Fibroblast of upper back skin (primary cell): ENCODE measurements at places on chromosomes 4 and X.

GRCh38 chrX:49850028-49850427 lies 20.9 kb downstream of the PAGE4 start:
- no peak for DNase-seq

DNA sequence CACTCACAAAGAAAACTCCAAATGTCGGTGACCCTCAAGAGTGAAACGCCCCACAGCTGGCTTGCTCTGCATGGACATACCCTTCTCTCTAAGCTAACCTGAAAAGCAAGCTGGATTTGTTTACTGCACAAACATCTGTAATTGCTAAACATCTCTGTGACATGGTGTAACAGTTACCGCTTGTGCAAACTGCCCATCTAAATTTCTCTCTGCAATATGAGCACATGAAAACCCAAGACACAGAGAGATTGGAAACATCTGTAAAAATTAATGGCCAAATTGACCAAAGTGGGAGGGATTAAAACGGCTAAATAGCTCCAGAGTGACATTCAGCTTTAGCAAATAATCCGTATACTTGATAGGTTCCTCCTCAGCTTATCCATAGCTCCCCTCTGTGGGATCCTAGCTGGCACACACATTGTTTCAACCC lies 155.0 kb upstream of the MAP3K15 start:
- DNase-seq = peak; percentile 32

DNA sequence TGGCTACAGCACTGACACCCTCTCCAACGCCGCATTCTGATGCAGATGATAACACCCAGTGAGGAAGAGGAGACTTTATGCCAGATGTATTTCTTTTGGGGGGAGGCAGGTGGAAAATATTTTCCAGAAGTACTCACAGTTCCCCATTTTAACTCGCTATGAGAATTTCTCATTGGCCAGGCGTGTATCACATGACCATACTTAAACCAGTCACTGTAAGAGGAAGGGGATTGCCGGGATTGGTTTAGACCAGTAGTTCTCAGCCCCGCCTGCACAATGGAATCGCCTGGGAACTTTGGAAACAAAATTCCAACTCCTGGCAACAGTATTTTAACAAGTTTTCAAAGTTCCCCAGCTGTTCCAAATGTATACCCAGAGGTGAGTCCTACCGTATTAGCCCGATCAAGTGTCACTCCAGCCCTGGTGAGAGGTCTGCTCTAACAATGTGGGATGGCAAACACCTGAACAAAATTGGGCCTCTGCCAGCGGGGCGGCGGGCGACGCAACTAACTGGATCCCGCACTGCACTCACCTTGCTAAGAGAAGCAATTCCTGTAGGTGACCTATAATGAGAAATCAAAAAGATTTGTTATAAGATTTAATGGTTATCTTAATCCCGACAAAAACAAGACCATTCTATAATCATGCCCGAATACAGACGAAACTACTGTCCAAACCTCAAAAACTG lies 2.9 kb upstream of the MSL3 start:
- DNase-seq = no peak

DNA sequence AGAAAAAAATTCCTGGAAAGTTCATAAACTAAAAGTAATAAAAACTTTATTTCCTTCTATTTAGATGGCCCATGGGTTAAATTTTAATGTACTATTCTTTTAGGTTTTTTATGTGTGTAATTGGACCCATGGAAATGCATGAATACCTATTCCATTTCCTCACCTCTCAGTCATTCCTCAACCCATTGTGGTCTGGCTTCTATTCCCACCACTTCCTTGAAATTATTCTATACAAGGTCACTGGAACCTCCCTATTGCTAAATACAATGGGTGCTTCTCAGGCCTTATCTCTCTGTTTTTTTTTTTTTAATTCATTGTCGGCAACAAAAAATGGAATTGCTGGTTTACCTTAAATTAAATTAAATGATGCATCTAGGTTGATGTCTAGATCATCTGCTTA lies 17.2 kb downstream of the SLC39A8 start:
- DNase-seq = peak; percentile 48

GRCh38 chrX:44223150-44223549 lies 120.3 kb downstream of the EFHC2 start:
- DNase-seq = peak; percentile 44

- DNase-seq = no peak
Observed at GRCh38 chr4:81509822-81510221, 38.1 kb upstream of the RASGEF1B start.

GRCh38 chr4:1309261-1310010 lies 19.7 kb downstream of the MAEA start:
- peak; percentile 91 for DNase-seq

GRCh38 chr4:41661442-41662076 lies 87.0 kb downstream of the PHOX2B start:
- DNase-seq = peak; percentile 58

DNA sequence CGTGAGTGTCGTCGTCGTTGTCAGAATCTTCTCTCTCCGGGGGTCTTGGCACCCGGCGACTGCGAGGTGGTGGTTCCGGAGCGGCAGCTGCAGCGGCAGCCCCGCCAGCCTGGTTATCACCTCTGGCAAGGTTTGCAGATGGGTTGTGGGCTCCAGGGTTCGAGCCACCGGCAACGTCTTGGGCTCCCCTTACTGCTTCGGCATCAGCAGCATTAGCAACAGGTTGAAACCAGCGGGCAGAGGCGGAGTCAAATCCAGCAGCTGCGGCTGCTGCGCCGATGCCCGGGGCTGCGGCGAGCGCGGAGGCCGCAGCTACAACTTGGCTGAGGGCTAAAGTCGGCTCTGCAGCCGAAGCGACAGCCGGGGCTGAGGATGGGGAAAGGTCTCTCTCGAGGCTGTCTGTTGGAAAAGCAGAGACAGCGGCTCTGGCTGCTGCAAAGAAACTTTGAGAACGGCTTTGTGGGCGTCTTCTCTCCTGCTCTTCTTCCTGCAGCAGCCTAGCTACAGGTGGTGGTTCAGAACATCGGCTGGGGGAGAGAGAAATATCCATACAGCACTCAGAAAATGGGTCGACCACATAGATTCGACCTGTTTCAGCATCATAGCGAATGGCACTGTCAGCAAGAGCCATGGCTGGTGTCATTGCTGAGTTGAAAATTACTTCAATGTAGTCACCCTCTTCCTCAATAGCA lies 3.6 kb downstream of the IRS4 start:
- no peak for DNase-seq

DNA sequence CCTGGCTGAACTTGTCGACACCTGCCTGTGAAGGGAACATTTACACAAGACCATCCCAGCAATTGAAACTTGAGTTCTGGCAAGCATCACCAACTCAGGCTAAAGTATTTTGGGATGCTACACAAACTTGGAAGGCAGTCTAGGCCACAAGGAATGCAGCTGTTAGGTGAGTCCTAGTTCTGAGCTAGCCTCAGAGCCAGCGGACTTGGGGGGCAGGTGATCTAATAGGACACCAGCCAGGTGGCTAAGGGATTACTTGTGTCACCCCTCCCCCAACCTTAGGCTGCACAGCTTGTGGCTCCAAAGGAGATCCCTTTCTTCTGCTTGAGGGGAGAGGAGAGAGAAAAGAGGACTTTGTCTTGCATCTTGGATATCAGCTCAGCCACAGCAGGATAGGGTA lies 62.3 kb upstream of the DKK2 start:
- no peak for DNase-seq

- DNase-seq = no peak
Observed at GRCh38 chr4:155954118-155954685, 536 bp upstream of the CTSO start.

DNA sequence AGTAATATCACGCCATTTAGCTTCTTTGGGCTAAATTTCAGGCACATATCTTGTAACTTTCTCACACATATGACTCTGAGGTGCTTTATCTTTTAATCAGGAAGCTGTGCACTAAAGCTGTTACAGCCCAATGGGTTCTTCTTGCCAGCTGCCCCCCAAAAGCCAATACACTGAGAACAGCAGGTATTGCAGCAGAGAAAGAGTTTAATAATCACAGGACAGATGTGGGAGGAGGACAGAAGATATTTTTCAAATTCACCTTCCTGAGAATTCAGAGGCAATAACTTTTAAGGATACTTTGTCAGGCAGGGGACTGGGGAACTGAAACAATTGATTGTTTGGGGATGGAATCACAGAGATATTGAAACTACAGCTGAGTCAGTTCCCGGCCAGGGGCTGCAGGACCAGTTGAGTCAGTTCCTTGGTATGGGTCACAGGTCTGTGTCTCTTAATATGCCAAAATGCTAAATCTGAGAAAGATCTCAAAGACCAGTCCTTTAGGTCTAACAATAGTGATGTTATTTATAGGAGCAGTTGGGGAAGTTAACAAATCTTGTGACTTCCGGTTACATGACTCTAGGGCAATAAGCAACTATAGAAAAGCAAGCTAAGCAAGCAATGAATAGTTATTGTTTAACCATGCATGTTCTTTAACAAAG lies 28.1 kb downstream of the DDIT4L start:
- DNase-seq = no peak

DNA sequence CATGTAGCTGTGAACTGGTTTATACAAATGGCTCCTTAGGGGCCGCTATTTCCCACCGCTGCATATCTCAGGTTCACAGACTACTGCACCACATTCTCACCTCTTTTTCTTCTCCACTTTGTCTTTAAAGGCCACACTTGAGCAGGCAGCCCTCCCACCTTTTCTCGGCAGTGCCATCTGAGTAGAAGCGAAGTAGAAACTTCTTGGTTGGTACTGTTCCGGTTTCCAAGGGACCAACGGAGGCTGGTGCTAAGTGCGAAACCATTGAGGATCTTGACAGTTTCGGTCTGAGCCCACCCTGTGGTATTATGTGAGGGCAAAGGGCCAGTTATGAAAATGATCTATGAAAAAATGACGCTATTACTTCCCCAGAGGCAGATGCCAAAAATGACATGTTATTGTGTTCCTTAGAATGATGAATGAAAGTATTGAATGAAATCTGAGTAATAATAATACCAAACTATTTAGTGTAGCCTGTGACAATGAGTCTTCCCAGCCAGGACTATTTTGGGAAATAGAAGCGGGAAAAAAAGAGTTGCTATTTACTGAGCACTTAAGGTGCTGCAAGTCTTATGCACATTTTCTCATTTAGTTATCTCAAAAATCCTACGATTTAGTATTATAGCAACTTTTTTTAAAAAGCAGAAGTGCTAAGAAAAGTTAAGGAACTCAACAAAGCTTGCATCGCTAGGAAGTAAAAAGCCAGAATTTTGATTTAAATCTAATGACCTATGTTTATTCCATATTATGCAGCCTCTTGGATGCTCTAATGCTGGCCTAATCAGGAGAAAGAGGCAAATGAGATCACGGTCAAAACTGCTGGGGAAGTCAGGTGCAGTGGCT lies 29.6 kb upstream of the CHRNA9 start:
- no peak for DNase-seq
